T follicular helper cell (primary cell): ENCODE measurements at places on chromosomes 5 and 9.

DNA sequence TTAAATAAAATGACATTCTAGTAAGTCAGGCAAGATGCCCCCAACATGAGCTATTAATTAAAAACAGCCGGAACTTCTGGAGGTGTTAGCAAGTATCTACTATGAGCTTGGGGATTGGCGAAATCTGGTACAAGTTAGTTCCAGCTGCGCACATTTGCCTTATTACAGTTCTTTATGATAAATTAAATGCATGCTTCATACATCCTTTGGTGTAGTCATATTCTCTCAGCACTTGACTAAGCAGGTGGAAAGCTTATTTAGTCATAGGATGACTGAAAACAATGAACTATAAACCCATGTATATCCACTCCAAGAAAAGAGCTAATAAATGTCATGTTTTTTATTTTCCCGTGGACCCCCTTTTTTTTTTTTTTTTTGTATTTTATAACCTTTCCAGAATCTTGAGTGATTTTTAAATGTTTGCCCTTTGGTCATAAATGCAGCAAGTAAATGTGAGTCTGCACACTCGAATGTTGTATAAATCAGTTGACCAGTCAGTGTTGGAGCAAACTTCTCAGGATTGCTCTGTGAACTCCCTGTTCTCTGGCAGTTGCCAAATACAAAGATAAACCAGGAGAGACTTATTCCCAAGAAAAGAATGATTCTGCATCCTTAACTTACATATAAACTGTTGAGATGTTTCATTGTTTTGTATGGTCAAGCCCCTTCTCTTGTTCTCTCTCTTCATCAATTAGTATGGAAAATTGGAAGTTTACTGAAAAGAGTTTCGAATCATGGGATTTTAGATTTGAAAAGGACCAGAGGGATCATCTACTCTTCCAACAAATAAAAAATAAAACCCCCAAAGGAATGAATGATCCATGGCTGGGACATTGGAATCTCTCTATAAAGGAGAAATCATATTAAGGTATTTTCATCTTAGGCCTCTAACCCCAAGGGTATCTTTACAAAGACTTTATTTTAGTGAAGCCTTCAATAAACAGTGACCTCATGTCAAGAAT is 38.3 kb downstream of the PIK3R1 start:
- DNase-seq, result no peak

- DNase-seq, result no peak
These were observed 25.8 kb upstream of the PRXL2C start for GRCh38 chr9:96680812-96681499.

DNA sequence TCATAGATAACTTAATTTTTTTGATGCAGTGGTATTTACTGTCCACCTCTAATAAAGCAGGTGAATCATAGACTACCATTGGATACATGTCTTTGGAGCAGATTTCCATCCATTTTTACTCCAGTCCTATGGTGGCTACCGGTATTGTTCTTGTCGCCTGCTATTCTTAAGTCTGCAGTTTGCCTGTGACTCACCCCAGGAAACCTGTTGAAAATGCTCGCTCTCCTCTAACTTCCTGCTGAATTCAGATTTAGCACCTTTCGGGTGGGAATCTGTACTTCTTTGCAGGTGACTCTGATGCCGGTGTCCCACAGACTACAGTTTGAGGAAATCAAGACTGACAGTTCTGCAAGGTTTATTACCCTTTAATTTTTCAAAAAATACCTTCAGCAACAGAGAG is 58.8 kb upstream of the DHFR start:
- DNase-seq, result no peak

DNA sequence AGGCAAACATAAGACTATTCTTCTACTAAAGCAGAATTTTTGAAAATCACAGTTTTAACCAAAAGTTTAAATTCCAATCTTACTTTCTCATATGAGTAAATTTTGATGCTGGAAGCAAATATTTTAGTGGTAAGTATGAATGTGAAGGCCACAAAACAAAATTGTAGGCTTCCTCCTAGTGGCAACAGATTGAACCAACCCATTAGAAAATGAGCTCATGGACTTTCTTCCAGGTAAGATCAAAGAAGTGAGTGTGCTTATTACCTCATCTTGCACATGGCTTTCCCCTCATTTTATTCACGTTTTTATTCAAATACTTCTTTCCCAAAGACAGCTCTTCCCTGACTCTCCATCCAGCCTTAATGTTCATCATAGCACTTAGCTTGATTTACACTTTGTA is 16.5 kb upstream of the RLN2 start:
- DNase-seq, result no peak

GRCh38 chr5:150044712-150045111 is 41.6 kb downstream of the CSF1R start:
- DNase-seq, result no peak

GRCh38 chr9:138118601-138119071 is 241.1 kb downstream of the CACNA1B start:
- no peak for DNase-seq

GRCh38 chr9:14097666-14098415 is 216.1 kb downstream of the NFIB start:
- DNase-seq, result no peak

DNA sequence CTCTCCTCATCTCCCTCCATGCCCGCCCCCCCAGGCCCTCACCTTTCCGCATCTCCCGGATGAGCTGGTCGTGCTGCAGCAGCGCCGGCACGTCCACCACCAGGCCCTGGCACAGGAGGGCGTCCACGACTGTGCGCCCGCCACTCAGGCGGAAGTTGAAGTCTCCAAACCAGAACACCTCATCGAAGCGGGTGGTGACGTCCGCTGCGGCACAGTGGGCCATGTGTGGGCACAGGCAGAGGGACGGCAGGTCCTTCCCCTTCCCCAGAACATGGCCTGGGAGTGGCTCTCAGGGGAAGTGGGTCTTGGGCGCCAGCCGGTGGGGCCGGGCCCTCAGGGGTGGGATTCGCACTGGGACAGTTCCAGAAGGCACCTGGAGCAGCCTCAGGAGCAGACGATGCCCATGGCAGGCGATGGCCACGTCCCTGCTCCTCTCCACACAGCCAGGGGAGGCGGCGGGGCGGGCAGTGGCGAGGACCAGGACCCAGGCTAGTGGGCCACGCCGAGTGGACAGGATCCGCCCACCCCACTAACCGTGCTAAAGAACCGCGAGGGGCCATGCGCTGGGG is 7.8 kb downstream of the INPP5E start:
- no peak for DNase-seq

DNA sequence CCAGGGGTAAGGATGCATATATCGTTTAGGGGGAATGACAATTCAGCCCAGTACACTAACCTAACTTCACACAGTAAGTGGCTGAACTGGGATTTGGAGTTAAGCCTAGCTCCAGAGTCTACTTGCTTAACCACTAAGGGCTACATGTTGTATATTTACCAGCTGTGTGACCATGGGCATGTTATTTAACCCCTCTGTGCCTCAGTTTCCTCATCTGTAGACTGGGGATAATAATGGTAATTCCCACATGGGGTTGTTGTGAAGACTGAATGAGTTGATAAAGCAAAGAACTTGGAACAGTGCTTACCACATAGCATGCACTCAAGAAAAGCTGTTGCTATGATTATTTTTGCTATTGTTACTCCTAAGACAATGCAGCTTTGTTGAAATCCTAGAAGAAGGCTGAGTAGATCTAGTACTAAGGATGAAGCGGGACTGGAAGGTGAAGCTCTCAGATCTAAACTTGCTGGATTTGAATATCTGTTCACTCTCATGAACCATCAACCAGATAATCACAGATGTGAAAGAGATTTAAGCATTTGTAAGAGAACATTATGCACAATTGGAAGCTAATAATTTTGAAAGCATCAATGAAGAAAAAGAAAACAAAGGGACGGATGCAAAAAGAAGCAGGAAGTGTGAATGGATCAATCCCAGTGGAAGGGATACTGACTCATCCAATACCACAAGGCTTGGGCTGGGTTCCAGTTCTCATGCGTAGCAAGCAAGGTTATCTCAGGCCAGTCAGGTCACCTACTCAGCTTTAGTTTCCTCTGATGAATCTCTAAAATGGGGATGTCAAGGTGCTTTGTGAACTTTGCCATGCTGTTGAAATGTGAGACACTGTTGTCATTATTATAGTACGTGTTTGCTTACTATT is 78.5 kb upstream of the TBC1D2 start:
- no peak for DNase-seq

DNA sequence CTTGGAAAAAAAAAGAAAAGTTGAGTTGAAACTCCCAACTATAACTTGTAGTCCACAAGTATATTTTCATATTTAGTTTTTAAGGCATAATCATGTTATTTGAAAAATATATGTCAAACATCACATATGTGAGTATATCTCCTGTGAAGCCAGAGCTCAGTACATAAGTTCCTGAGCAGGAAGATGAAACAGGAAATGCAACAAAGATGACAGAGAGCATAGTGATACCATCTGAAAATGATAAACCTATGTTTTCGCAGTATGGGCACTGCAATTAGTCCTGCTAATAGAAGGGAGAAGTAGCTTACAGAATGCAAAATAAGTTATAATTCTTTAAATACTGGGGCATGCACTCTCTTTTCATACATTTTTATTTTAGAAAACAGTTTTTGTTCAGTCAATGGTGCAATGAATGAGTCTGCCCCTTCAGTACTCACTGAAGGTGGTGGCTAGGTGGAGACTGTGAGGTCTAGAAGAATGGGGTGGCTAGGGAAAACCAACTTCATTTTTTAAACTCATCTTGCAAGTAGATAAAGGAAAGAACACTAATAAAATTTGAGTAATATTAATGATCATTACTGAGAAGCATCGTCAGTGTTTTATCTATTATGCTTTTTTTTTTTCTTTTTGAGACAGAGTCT is 54.1 kb upstream of the FYB1 start:
- no peak for DNase-seq

- DNase-seq, result no peak
These were observed 131.2 kb upstream of the ANKH start for GRCh38 chr5:15002791-15003190.

GRCh38 chr9:113621309-113621791 is 157.8 kb downstream of the RGS3 start:
- DNase-seq, result no peak

- DNase-seq, result no peak
These were observed 47.5 kb upstream of the PLPP6 start for GRCh38 chr9:4614627-4615026.

GRCh38 chr5:95910521-95910920 is 51.1 kb downstream of the ELL2 start:
- no peak for DNase-seq

GRCh38 chr9:114693248-114693855 is 11.4 kb upstream of the TEX48 start:
- no peak for DNase-seq

GRCh38 chr5:106086352-106086751 is 1584.4 kb downstream of the EFNA5 start:
- no peak for DNase-seq

DNA sequence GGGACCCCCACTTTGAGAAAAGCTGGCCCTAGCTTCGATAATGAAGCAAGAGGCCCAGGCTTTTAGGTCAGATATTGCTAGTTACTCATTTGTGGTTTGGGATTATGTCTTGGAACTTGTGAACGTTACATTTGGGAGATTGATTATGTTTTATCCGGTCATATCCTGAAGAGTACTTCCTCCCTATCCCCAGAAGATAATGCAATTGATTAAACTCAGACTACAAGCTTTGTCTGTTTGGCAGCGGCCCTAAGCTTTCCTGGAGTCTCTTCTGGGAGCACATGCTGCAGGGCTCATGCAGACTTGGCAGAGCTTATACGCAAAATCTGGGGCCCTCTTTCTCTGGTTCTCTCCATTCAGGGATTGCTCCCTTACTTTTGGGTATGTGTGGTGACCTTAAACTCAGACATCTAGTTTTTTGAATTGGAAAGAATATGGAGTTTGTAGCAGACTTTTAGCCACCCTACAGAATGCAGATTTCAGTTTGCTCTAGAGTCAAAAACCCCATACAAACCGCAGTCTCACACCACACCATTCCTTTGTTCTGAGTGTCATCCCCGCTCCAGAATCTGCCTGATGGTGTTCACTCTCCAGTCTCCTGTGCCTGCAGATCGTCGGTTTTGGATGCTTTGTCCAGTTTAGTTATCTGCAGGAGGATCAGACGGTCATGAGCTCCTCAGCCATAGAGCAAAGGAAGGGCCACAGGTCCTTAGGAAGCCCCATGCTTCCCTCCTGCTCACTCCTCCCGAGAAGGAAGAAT is 449.5 kb upstream of the TRPC7 start:
- no peak for DNase-seq

GRCh38 chr5:149310947-149311658 is 34.2 kb upstream of the GRPEL2 start:
- DNase-seq, result no peak

GRCh38 chr5:131899686-131900085 is 45.8 kb downstream of the MEIKIN start:
- DNase-seq, result no peak

DNA sequence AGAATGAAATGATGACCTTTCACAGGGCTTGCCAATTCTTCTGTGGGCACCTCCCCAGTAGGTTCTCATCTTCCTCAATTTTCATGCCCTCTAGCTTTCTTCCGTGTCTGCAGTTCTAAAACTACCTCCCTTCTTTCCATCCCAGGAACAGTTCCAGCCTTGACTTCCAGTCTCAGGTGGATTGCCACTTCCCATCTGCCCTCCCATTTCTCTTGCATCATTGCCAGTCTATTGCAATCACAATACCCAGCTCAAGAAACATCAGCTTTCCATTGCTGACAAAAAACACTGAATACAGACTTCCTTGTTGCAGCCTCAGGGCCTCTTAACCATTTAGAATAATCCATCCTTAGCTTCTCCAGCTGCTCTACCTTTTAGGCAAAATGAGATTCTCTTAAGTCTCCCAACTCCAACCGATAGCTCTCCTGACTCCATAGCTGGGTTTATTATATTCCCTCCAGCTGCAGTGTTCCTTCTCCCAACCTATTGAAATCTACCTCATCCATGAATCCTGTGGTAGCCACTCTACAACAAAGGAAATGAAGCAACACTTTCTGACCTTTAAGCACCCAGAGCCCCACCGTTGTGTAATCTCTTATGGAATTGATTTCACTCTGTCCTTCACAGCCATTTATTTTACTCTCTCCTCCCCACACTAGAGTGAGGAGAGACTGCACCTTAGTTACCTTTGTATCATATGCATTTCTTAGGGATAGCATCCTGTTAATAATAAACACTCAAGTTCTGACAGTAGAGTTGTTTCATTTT is 75.6 kb upstream of the PCA3 start:
- DNase-seq, result no peak

DNA sequence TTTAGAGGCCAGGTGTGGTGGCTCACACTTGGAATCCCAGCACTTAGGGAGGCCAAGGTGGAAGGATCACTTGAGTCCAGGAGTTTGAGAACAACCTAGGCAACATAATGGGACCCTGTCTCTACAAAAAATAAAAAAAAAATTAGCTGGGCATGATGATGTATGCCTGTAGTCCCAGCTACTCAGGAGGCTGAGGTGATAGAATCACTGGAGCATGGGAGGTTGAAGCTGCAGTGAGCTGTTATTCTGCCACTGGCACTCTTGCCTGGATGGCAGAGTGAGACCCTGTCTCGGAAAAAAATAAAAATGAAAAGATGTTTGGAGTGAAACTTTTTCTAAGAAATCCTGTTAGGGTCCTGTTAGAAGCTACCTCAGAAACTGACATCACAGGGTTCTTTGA is 24.2 kb downstream of the OCLN start:
- DNase-seq, result no peak
